Brain pericyte (primary cell): ENCODE measurements at places on chromosomes 12 and 14.

GRCh38 chr14:63418020-63418419 is 99.3 kb upstream of the GPHB5 start:
- DNase-seq: no peak

DNA sequence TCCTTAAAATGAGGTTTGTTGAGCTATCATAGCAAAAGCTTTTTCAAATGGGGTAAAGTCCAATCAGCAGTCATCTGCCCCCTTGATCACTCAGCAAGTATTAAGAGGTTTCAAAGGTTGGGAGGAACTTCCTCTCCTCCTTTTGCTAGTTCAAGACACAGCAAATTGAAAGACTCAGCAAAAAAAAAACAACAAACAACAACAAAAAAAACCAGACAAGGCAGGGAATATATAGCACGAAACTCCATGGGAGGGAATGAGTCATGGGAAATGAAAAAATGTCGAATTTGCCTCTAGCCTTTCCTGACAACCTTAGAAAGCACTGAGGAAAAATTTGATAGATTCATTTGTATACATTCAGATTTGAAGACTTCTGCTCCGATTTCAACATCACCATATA is 1.6 kb upstream of the SLC7A8 start:
- DNase-seq: peak; percentile 30

- no peak for DNase-seq
Observed at GRCh38 chr14:54839701-54840119, 62.9 kb downstream of the GCH1 start.

- DNase-seq: no peak
Observed at GRCh38 chr12:113425960-113426453, 3.8 kb downstream of the SDSL start.

DNA sequence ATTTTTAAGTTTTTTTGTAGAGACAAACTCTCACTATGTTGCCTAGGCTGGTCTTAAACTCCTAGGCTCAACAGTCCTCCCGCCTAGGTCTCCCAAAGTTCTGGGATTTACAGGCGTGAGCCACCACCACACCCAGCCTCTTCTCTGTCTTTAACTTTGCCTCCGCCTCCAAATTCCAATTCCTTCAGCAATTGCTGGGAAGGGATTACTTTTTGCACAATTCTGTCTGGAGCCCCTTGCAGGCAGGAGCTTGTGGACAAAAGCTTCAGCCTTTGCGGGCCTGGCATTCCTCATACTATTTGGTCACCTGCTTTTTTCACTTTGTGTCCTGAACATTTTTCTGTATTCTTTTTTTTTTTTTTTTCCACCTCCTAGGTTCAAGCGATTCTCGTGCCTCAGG is 26.0 kb downstream of the SH2B3 start:
- DNase-seq: no peak

DNA sequence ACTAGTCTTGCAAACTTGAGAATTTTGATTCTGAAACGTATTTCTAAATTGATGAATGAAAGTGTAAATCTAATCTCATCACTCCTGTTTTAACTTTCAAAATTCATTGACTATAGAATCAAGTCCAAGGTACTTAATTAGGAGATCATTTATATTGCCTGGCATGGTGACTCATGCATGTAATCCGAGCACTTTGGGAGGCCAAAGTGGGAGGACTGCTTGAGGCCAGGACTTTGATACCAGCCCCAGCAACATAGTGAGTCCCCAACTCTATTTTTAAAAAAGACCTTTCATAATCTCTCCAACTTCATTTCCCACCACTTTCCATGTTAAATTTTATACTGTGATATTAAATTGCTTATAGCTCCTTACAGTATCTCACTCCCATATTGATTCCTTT is 3.0 kb upstream of the MIPOL1 start:
- DNase-seq: no peak
